ENCODE measurements at places on chromosomes 2 and 18.

DNA sequence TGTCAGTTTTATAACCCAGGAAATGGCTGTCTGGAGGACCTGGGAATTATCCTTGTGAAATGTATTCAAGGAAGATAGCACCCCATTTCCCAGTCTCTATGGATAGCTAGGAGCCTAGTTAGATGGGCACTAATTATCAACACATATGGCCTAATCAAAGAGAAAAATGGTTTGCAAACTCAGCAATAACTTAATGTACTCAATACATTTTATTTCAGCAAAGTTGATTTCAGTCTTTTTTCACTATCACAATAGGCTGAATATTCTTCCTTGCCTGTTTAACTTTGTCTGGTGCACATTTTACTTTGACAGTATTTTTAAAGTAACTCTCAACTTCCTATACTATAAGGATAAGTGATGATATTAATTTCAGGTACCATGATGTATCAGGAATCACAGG is 756.3 kb downstream of the CCDC85A start:
- DNase-seq = no peak

DNA sequence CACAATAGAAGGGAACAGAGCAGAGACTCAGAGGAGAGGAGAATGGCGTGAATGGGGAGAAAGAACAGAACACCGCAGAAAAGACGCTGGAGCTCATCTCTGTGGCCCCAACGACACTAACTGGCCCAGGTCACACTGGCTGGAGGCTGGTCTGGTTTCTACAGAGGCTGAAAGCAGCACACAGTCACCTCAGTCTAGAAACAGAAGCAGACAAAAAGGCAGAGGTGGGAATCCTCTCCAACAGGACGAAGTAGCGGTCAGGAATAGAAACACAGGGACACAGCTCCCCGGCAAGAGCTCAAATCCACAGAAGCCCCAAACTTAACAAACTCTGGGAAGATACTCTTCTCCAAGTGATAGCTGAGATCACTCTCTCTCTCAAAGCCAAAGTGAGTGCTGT is 9.2 kb downstream of the SLC66A2 start:
- no peak for DNase-seq

DNA sequence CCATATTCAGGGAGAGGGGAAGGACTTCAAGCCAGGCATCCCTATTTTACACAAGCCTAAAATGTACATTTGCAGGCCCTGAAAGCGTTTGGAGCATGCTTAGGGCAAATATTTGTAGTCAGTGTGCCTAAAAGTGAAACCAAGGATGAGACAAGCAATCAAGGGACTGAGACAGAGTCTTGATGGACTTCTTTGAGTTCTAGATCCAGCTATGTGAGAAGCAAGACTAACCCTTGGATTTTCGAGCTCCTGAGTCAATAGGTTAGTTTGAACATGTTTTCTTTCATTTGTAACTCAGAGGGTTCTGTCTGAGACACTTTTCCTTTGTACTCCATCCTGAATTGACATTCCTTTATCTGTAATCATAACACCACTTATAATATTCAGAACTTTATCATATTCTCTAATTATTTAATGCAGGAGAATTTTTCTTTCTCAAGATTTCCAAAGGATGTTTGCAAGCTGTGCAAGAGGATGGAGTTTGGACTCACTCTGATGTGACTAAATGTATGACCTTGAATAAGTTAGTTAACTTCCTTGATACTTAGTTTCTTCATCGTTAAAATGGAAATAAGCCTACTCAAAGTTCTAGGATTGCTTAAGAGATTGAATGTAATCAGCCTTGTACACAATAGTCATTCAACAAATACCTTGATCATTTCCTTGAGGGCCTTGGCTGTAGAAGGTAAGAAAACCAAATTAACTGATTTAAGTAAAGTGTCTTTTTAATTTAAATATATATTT is 1237.8 kb upstream of the ZEB2 start:
- DNase-seq = no peak

DNA sequence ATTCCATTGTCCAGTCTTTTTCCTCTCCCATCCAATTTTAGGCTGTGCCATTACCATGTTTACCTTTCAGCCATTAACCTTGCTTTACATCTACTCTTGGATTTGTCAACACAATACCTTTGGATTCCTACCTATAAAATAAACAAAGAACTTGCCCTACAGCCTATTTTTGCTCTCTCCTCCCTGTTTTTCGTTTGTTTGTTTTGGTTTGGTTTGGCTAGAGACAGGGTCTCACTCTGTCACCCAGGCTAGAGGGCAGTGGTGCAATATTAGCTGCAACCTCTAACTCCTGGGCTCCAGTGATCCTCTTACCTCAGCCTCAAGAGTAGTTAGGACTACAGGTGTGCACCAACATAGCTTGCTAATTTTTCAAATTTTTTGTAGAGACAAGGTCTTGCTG is 76.1 kb downstream of the SP100 start:
- no peak for DNase-seq

DNA sequence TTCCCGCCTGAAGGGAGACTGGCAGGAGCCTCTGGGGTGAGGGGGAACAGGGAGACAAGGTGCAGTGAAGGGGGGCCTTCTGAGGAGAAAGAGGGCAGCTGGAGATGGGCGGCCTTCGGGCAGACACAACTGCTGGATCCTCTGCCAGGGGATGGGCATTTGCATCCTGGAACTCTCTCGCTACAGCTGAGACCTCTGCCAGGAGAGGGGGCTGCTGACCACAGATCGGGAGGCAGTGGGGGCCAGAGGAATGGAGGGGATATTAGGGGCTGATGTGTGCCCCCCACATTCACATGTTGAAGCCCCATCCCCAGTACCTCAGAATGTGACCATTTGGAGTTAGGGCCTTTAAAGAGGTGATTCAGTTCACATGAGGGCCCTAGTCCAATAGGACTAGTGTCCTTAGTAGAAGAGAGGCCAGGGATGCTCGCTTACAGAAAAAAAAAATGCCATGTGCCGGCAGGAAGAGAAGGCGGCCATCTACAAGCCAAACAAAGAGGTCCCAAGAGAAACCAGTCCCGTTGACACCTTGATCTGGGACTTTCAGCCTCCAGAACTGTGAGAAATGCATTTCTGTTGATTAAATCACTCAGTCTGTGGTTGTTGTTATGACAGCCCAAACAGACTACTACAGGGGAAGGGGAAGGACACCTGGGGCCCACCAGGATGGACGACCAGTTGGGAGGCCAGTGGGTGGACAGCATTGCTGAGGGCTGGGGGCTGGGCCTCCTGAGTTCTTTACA is 50.0 kb downstream of the TRABD2A start:
- no peak for DNase-seq

- DNase-seq = no peak
Observed at GRCh38 chr2:58237741-58238140, 3.4 kb downstream of the FANCL start.

GRCh38 chr2:159249990-159250715 is 36.4 kb downstream of the WDSUB1 start:
- no peak for DNase-seq

GRCh38 chr2:113184531-113185230 is 10.9 kb downstream of the PSD4 start:
- no peak for DNase-seq

DNA sequence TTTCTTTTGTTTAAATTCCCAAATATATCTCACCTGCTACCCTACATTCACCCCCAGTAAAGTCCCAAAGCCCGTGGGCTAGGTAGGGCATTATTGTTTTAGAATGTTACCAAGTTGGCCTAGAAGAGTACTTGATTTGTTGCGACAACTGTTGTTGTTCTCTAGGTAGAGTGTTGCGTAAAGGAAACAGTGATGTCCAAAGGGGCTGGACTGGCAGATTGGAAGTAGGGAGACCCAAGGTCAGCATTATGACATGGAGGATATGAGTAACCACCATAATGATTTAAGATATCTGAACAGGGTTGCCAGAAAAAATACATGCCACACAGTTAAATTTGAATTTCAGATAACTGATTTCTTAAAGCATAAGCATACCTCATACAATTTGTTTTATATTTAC is 39.2 kb downstream of the SCN1A start:
- no peak for DNase-seq

GRCh38 chr2:46847185-46847710 is 68.4 kb downstream of the MCFD2 start:
- no peak for DNase-seq

DNA sequence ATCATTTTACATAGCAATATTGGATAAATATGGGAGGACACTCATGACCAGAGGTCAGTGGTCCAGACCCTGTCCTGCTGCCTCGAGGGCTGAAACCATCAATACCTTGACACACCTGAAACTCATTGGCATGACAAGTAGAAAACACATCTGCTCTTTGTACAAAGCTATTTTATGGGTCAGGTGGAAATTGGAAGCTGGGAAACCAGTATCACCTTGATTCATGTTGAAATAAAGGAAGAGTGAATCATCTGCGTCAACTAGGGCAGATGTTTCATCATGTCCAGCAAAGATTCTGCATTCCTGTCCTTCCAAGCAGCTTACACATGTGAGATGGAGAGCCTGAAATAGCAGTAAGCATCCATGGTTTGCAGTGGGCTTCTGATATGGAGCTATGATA is 80.0 kb upstream of the ERBB4 start:
- DNase-seq = no peak

DNA sequence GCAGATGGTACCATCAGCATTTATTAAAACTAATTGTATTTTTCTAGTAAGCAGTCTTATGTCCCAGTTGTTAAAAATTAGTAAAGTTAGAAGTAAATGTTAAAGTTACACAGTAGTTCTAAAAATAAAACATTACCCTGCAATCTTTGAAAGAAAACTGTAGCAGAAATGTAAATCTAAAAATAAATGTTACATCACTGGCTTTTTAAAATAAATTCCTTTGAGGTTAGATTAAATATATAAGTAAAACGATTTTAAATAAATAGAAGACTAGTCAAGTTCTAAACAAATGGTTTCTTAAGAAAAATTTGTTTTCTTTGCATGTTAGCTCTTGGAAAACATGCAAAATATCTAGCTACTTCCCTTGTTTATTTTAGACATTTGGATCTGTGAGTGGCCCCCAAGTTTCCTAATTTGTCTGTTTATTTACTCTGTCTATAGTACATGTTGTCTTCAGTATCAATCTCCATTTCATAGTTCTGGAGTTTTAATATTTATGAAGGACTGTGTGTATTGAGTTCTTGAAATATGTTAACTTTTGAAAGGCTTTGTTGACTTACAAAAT is 58.2 kb downstream of the GLS start:
- no peak for DNase-seq

GRCh38 chr18:78688249-78688648 is 291.4 kb upstream of the SALL3 start:
- no peak for DNase-seq

DNA sequence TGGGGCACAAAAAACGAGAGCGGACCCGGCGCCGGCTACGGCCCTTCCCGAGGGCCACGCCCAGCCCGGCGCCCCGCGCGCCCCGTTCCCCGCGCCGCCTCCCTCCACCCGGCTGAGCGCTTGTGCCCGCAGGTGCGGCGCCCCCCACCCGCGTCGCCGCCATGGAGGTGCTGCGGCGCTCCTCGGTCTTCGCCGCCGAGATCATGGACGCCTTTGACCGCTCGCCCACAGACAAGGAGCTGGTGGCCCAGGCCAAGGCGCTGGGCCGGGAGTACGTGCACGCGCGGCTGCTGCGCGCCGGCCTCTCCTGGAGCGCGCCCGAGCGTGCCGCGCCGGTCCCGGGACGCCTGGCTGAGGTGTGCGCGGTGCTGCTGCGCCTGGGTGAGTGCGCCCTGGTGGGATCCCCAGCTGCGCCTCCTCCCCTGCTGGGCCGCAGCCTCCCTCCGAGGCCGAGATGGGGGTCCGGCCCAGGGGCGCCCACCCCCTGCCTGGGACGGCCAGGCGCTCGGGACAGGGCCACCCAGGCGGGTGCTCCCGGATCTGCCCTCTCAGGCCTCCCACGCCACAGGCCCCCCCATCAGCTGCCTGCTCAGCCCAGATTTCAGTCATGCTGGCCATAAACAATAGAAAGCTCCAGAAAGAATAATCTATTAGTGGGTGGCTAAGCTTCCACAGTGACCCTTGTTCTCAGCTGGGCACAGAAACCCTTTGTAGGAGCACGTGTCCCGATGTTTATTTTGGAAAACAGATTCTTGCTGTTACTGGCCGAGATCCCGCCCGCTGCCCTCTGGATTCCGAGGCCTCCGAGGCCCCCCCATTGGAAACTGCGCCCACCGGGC is 997 bp downstream of the BOK start:
- no peak for DNase-seq

GRCh38 chr18:79512461-79513380 is 117.0 kb downstream of the NFATC1 start:
- no peak for DNase-seq

- no peak for DNase-seq
Observed at GRCh38 chr2:25960920-25961319, 21.4 kb downstream of the KIF3C start.

GRCh38 chr2:39521876-39522517 is 84.9 kb upstream of the MAP4K3 start:
- no peak for DNase-seq

DNA sequence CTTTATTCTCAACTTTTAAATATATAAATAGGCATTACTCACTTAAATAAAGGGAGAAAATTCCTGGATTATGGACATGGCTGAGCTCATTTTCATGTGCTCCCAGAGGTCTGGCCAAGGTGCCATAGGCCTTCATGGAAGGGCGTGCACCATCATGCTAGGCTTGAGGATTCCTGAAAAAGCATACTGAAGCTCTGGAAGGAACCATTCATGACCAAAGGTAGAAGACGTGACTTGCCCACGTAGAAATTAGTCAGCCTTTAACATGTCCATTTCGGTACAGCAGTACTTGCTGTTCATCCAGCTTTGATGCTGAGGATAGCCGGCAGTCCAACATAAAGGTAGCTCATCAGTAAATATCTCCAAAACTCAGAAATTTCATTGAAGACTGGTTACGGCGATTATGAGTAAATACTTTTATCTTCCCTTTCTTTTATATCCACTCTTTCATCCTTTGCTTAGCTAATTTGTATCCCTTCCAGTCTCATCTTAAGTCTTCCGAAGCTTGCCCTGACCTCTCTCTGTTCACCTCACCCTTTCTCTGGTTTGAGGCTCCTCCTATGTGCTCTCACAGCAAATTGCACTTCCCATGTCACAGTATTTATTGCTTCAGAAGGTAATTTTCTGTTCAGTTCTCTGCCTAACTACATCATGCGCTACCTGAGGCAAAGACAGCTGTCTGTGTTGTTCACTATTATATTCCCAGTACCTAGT is 32.3 kb upstream of the ASNSD1 start:
- no peak for DNase-seq

- no peak for DNase-seq
Observed at GRCh38 chr18:70416496-70416895, 127.7 kb downstream of the SOCS6 start.

DNA sequence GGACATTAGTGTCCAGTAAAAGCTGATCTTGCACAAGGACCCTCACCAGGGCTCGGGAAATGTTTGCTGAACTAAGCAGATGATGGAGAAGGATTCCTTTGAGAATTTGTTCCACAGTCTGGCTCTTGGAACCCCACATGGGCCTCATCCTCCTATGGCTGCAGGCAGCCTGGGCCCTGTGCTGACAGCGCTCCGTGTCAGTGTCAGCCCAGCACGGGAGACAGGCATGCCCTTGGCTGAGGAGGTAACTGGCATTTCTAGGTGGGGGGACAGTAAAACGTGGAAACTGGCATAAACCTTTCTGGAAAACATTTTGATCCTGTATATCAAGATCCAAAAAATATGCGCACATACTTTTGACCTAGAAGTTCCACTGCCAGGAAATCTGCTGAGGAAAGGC is 10.5 kb downstream of the PTMA start:
- no peak for DNase-seq
